ENCODE measurements at places on chromosomes 3 and 15.

DNA sequence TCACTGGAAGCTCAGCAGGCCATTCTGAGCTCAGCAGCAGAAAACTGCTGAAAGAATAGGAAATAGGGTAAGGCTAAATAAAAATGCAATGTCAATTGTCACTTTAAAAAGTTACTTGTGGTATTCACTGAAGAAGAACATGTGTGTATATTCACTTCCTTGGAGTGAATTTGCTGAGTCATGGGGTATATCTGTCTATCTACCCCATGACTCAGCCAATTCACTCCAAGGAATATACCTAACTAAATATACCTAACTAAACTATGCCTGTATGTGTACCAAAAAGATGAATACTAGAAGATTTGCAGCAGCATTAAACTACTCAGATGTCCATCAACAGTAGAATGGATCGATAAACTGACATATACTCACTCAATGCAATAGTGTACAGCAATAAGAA lies 69.5 kb upstream of the KCNAB1 start:
- DNase-seq = no peak

DNA sequence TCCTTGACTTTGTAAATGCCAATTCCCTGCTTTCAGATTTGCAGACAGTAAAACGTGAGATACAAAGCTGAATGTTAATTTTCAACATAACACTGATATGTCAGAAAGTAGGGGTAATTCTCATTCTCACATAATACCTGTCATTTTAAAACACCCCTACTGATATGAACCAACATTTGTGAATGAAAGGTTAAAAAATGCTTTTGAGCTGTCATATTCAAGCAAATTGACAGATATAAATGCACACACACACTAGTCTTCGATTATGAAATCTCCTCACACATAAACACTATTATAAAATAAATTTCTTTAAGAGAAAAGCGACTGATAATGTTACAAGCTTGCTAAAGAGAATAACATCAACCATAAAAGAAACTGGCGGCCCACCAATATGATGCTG lies 128.8 kb downstream of the PEAK1 start:
- DNase-seq = no peak

DNA sequence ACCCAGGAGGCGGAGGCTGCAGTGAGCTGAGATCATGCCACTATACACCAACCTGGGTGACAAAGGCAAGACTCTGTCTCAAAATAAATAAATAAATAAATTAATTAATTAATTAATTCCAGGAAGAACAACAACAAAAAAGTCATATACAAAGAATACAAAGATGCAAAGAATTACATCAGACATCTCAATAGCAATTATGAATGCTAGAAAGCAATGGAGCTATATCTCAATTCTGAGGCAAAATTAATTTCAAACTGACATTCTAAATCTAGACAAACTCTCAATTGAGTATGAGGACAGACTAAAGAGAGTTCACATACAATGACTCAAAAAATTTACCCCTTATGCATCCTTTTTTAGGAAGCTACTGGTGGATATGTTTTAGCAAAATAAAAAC lies 69.6 kb upstream of the CTNNB1 start:
- no peak for DNase-seq

GRCh38 chr3:151599103-151599672 lies 134.5 kb upstream of the AADACL2 start:
- no peak for DNase-seq

DNA sequence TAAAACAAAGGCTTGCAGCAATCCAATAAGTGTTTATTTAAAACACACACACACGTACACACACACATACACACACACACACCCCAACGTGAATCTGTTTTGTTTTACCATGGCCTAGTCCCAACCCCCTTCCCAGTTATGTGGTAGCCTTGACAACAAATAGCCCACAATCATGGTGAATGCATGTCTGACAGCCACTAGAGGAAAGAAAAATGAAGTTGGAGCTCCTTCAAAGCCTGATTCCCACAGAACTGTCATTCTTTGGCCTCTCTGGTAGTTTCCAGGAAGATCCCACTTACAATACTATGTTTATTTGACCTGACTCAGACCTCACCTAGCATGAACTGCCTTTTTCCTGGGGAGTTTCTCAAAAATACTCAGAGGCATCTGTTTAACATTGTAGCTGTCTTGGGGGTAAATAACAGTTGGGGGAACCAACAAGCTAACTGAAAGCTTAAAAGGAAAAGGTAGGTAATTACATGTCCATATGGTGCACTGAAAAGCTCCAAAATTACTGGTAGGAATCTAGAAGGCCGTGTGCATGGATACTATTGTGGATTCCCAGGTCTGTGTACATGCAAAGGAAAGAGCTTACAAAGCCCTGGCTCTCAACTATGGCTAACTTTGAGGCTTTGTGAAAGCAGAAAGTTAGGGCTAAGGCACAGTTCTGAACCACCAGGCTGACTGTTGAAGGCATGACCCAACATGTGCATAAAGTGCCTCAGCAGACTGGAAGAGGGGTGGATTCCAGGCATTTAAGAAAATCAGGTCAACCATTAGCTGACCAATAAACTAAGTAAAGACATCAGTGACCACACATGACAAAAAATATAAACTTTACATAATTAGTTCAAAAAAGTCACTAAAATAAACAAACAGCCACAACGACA lies 65.3 kb downstream of the FAIM start:
- no peak for DNase-seq

GRCh38 chr3:33971055-33971454 lies 172.6 kb downstream of the PDCD6IP start:
- no peak for DNase-seq

DNA sequence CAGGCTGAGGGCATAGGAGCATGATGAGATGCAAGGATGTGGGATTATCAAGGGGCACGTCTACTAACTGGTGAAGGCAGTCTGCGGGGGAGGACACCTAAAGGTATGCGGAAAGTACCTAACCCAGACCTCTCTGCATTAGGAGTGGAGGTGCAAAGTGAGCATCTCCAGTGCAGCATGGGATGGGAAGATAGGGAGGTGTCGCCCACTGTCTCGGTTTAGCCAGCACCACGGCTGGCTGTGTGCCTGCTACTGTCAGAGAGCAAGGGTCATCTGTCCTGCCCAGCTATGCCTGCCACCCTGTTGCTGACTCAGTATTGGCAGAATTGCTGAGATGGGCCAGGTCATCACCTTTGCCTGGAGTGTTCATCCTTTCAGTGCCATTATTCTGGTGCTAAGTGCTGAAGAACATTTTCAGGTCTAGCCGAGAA lies 40.1 kb downstream of the OXNAD1 start:
- DNase-seq = no peak
